ENCODE measurements at places on chromosomes 3 and 15.
A peak's percentile ranks its signal among the peaks of the same experiment; 100 is the strongest.

DNA sequence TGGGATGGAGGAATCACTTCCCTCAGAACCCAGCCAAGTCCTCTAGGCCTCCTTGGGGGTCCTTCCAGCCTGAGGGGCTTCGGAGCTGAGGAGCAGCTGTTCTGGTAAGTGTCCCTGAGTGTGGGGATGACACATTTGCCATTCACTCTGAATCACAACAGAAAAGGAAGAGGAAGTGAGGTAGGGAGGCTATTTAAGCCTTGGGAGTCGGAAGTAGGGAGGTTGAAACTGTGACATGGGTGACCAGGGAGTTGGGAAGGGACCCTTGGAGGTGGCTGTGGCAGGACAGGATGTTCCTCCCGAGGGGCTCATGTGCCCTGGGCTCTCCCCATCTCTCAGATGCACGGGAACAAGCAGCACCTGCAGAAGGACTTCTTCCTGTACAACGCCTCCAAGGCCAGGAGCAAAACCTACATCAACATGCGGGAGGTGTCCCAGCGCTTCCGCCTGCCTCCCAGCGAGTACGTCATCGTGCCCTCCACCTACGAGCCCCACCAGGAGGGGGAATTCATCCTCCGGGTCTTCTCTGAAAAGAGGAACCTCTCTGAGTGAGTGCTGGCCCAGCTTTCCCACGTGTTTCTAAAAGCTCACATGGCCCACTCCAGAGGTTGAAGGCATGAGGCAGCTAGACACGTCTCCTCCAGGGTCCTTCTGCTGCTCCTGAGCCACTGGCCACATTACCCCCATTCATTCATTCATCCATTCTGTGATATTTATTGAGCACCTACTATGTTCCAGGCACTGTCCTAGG, 43.3 kb downstream of the CAPN3 start:
- no peak for DNase-seq

GRCh38 chr3:39107388-39108199, at the start of the genes GORASP1 and TTC21A:
TSS of gene GORASP1 (minus strand) at chr3:39107627. CDS start at chr3:39107541, 86 bp downstream.
TSS of gene TTC21A (plus strand) at chr3:39107680. CDS start at chr3:39107838, 158 bp downstream.
- peak; percentile 49 for DNase-seq

GRCh38 chr15:42134617-42135245, 21.7 kb downstream of the PLA2G4F start:
- no peak for DNase-seq

DNA sequence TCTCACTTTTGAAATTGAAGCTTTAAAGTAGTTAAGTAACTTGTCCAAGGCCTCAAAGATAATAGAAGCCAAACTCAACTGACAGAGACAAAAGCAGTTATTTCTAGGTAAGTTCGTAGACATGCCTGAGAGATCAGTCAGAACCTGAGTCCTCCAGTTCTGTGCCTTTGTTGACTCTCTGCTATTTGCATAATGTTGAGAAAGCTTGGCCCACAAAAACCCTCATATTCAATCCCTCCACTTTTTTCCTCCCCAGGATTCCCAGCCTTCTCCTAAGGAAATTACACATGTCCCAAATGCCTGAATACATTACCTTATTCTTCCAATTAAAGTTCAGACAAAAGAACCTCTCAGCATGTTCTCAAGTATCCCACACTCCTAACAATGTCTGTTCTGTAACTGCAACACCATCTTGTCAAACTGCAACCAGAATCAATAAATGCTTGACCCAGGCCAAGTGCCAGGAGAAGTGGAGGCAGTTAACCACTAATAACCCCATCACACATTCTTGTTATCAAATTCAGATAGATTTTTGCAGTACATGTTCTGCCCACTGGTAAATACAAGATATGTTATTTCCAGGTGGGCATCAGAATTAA, 217.8 kb downstream of the LRRC3B start:
- no peak for DNase-seq

GRCh38 chr3:147941969-147942368, 532.8 kb downstream of the ZIC1 start:
- DNase-seq = no peak

DNA sequence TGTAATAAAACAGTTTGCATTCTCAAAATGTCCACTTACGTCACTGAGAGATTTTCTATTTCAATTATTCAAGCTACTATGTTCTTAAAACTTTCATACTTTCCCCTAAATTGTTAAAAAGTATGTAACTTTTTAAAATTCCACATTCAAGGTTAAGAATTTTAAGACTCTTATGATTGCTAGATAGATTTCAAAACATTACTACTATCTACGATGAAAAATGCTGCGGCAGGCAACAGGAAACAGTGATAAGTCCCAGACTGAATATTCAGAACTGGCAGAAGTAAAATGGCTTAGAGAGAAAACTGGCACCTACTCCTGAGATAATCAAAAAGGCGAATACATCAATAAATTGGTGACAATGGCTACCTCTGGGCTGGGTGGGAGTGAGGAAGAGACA, 16.2 kb downstream of the ATP13A3 start:
- no peak for DNase-seq

- no peak for DNase-seq
Observed at GRCh38 chr3:9700536-9700935, 3.1 kb upstream of the CPNE9 start.

DNA sequence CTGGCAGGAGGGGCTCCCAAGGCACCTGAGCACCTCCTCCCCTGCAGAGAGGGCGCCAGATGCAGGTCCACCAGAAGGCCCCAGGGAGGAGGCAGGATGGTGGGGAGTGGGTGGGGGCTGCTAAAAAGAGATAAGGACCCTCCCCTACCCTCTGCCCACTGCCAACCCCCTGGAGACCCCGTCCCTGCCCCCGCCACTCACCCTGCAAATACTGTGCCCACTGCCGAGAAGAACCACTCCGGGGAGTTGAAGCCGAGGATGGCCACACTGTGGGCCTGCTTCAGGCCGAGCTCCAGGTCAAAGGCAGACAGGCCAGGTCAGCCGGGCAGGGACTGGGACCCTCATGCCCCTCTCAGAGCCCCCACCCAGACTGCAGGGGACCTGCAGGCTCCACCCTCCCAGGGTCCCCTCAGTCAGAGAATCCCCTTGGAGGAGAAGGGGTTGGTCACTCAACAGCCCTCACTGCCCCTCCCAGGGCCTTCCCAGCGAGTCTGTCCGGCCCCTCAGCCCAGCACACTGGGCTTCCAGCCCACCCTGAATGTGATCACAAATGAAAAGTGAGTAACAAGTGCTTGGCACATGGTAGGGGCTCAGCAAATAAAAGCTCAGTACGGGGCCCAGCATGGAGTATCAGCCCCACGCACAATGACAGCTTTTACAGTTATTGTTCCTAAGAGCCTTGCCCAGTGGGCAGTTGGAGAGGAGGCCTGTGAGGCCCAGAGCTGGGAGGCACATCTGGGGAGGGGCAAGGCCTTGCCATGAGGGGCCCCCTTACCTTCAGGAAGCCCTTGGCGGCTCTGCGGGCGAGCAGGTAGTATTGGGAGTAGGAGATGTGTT, 40.4 kb downstream of the ACSBG1 start:
- DNase-seq = no peak

DNA sequence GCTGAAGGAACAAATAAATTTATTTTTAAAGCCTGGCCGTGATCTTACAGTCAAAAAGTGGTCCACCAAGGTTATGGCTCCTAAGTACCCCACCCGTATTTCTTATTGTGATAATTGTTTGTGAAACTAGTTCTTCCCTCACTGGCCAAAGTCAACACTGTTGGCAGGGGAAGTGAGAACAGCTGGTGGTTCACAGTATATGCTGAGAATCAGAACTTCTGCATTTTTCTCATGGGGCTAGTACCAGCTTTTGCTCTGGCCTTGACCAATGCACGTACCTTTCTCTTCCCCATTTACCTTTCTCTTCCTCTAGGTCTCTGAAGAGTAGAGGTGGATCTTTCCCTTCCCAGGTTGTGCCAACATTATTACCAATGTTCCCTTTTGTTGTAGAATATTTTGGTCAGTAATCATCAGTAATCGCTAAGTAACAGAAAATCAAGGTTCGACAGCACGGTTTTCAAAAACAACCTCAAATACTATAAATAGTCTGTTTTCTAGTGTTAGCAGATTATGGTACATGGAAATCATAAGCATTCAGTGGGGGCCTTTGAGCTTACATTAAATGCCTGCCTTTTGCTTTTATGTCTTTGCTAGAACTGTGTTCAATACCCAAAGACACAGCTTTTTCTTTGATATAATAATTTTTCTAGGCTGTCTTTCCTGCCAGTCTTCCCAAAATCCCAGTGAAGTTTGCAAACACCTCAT, 268.0 kb downstream of the LPP start:
- DNase-seq = no peak

- DNase-seq = no peak
Observed at GRCh38 chr3:125594581-125595011, 701 bp downstream of the OSBPL11 start.

- no peak for DNase-seq
Observed at GRCh38 chr3:124558991-124559845, 171.0 kb upstream of the UMPS start.

DNA sequence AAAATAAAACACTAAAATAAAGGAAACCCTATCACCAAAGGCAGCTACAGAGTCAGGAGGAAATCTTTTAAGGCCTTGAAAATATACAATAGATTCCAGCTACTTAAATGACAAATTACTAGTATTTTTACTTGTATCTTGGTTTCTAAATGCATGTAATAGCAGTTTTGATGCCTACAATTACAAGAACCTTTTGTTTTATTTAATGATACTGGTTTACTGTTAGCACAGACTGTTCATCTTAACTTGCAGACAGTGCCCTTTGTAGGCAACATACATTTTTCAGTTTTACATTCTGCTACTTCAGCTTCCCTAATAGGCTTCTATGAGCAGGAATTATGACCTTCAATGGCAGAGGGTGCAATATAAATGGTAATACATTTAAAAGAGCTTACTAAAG, 54.1 kb downstream of the ZNF280D start:
- no peak for DNase-seq

GRCh38 chr3:130700541-130700940, 46.1 kb downstream of the PIK3R4 start:
- DNase-seq = no peak

- DNase-seq = no peak
Observed at GRCh38 chr3:27358372-27358771, 10.8 kb downstream of the NEK10 start.

GRCh38 chr3:189165092-189165612, 6.6 kb upstream of the TPRG1 start:
- no peak for DNase-seq

DNA sequence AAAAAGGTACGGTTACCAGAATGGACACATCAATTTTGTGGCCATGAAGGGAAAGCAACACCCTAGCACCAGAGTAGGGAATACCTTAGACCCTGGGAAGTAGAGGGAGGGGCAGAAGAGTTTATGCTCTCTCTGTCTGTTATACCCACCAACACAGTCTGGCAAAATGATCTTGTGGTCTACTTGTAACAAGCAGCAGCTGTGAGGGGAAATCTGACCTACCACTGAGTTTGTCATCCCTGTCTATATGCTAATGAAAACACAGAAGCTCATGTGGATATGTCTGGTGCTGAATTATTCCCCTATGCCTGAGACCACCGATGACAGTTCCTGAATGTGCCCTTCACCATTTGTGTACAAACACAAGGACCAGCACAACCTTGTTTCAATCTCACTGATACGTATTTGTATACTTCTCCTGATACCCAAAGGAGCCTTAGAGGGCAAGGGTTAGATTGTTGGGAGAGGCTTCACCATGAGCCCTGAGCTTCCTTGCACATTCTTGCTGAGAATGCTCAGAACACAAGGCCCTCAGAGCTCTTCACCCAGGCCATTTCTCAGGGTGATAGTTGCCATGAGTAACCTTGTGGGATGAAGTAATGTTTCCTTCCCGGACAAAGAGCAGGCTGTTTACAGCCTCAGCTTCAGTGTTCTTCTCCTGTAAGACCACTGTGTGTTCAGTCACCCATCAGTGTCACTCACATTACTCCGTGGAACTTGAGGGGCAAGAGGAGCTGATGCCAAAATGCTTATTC, 24.7 kb upstream of the ZNF639 start:
- DNase-seq = no peak

- DNase-seq = no peak
Observed at GRCh38 chr15:49621401-49621811, 558 bp downstream of the DTWD1 start.

- no peak for DNase-seq
Observed at GRCh38 chr3:86056962-86057361, 934.0 kb downstream of the VGLL3 start.

GRCh38 chr3:131142580-131142979, 115.9 kb downstream of the NEK11 start:
- no peak for DNase-seq

DNA sequence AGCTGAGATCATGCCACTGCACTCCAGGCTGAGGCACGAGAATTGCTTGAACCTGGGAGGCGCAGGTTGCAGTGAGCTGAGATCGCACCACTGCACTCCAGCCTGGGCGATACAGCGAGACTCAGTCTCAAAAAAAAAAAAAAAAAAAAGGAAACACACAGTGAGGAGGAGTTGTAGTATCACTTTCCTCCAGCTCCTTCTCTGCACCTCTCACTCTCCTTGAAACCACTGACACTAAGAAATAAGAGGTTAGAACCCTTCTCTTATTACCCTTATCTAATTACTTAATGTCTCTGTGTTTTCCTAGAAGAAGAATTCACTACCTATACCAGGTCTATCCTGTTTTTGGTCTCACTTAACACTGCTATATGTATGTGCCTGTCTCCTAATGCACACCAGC, 31.7 kb downstream of the RAB27A start:
- no peak for DNase-seq

DNA sequence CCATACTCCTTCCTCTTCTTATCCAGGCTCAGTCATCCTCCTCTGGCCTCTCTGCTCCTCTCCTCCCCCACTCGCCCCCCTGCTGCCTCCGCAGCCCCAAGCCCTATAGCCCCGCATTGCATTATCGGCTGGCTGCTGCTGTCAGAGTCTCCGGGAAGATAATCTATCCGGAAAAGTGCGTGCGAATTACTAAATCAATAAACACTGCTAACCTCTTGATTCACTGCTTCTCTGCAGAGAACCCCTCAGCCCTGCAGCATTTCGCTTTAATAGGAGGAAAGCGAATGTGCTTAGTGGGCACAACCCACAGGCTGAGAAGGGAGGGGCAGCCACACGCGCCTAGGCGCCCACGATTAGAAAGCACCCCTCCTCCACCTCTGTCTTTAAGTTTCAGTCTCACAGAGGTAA, 167.6 kb downstream of the ABHD5 start:
- no peak for DNase-seq

- DNase-seq = peak; percentile 14
Observed at GRCh38 chr3:111547631-111548030, 5.6 kb downstream of the CD96 start.

GRCh38 chr3:186651678-186652215, 11.5 kb downstream of the FETUB start:
- DNase-seq = no peak

- no peak for DNase-seq
Observed at GRCh38 chr3:147428754-147429153, 19.6 kb downstream of the ZIC1 start.

DNA sequence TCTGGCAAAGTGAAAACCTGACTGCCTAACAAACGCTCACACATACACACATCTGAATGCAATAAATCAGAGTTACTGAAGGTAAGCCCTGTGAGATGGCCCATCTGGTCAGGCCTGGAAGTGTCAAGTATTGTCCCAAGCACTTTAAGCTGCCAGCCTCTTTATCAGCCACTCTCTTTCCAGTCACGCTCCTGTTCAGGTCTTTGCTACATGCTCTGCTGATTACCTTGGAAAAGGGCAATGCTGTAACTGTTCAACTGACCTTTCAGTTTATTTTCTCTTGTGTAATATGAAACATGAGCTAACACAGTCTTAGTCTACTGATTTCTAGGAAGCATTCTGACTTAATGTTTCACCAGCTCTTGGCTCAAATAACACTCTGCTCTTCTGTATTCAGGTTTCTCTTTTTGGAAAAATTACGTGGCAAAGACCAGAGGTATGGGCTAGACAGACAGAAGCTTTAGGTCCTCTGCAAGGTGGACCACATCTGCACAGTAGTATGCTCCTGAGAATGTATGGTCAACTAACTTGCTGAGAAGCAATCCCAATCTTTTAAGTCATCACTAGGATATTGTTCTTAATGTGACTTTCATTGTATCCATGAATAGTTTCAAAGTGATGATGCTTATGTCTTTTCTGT, 44.5 kb downstream of the GBE1 start:
- DNase-seq = no peak
